ENCODE measurements at places on chromosomes 2 and 18. TPM values are rescaled to one million over a fixed set of nuclear protein-coding genes. Genes with fewer than 3 reads are reported as not detected.

ZNF396 gene
- total RNA-seq = 1.0 TPM

MOGAT1 gene
- total RNA-seq = 0.24 TPM

C2orf81 gene
- total RNA-seq = 1.1 TPM

LOXHD1 gene
- 0.48 TPM for total RNA-seq

PRKAG3 gene
- 0.13 TPM for total RNA-seq

GRCh38 chr2:238339395-238339780 lies 19.1 kb downstream of the TRAF3IP1 start:
- no peak for DNase-seq

GRCh38 chr2:148643421-148643820 lies 1.1 kb upstream of the EPC2 start:
- DNase-seq = no peak

- DNase-seq = no peak
Measured at GRCh38 chr2:219998107-219998506, 370.7 kb downstream of the SLC4A3 start.

GRCh38 chr2:179938026-179938425 lies 69.1 kb downstream of the CWC22 start:
- DNase-seq = no peak

- peak; percentile 78 for DNase-seq
Measured at GRCh38 chr2:160062292-160063005, at the start of gene PLA2R1. Gene PLA2R1, minus strand, starts transcription at chr2:160062615. Its CDS starts 212 bp downstream, at chr2:160062403.

GRCh38 chr2:141508086-141508752 lies 622.6 kb downstream of the LRP1B start:
- DNase-seq = no peak

DNA sequence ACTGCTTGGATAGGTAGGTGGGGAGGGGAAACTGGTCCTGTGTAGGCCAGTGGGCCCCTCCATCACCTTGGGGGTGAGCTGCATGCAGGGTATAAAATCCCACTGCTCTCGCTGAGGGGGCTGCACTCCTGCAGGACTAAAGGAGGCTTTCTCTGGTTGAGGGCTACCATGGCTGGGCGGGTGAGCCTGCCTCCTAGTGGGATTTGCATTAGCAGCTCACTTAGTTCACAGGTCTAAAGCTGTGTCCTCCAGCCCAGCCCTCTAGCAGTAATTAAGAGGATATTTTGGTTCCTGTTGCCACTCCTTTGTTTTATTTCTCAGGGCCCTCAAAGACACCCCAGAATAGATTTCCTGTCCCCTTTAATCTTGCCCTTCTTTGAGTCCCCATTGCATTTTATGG lies 24.6 kb downstream of the TMEM127 start:
- DNase-seq = no peak

DNA sequence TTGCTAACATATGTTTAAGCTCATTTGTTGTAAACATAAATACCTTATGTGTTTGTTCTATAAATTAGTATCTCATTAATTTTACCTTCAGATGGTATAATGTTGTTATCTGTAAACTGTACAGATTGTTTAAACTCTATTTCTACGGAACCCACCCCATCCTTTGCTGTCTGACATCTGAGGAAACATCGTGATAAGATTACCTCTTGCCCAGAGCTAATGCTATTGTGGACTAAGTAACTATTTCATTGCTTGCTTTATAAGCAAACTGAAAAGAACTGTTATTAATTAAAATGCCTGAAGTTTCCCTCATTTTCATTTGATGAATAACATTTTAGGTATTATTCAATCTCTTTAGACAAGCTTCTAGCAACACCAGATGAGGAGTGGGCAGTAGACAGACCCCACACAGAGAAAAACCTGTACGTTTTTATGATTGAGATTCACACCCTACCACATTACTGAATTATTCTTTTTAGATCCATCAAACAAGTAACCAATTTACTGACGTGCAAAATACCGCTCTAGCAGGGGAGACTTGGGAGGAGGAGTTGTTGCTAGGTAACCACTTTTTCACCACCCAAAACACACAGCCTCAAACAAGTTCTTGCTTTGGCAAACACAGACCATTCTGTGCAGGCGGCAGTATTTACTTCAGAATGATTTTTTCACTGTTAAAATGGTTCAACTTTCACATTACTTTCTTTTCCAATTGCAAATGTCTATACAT lies 1.9 kb upstream of the SYT4 start:
- DNase-seq = no peak

DNA sequence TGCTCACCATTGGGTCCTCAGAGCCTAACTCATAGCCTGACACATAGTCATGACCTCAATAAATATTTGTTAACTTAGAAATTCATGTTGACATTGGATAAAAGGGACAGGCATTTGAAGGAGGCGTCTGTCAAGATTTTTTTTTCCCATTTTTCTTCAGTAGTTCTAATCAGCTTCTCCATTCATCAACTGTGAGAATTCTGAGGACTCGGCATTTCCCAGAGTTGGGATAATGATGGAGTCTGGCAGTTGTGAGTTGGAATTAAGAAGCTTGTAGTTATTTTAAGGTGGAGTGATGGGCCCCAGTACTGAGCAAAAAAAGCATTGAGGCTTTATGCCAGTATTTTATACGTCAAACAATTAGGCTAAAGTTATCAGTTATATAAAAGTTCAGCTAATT lies 4.6 kb downstream of the SPATS2L start:
- DNase-seq = no peak

GRCh38 chr2:160493227-160494028 lies at the start of gene RBMS1:
Gene RBMS1, minus strand, starts transcription at chr2:160493807. Its CDS starts 444 bp downstream, at chr2:160493363.
- peak; percentile 82 for DNase-seq

- DNase-seq = no peak
Measured at GRCh38 chr2:159226059-159226461, 60.4 kb downstream of the WDSUB1 start.

DNA sequence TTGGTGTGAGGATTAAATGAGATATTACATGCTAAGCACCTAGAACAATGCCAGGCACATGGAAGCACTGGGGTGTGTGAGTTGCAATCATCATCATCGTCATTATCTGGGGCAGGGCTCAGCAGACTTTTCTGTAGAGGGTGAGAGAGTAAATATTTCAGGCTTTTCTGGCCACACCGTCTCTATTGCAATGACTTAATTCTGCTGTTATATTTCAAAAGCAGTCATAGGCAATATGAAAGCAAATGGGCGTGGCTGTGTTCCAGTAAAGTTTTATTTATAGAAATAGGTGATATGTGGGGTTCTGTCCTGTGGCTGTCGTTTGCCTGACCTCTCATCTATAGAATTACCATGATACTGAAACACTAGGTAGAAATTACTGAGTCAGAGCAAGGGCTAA lies 60.6 kb downstream of the IL1R2 start:
- no peak for DNase-seq

GRCh38 chr2:126307740-126308139 lies 348.2 kb upstream of the GYPC start:
- no peak for DNase-seq

GRCh38 chr2:166106431-166107015 lies 21.3 kb downstream of the SCN1A start:
- no peak for DNase-seq

GRCh38 chr2:231854616-231855125 lies 68.4 kb downstream of the COPS7B start:
- no peak for DNase-seq

- DNase-seq = no peak
Measured at GRCh38 chr2:238225911-238226697, 13.7 kb downstream of the HES6 start.

- no peak for DNase-seq
Measured at GRCh38 chr2:150549381-150549780, 61.9 kb upstream of the RND3 start.

GRCh38 chr2:234293973-234294372 lies 202.9 kb downstream of the ARL4C start:
- DNase-seq = no peak

DNA sequence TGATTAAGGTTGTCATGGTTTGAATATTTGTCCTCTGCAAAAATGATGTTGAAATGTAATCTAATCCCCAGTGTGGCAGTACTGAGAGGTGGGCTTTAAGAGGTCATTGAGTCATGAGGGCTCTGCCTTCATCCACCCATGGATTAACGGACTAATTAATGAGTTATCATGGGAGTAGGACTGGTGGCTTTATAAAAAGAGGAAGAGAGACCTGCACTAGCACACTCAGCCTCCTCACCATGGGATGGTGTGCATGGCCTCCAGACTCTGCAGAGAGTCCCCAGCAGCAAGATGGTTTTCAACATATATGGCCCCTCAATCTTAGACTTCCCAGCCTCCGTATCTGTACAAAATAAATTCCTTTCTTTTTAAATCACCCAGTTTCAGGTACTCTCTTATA lies 41.0 kb downstream of the DTNB start:
- no peak for DNase-seq
